ENCODE measurements at places on chromosomes 16 and 17.

DNA sequence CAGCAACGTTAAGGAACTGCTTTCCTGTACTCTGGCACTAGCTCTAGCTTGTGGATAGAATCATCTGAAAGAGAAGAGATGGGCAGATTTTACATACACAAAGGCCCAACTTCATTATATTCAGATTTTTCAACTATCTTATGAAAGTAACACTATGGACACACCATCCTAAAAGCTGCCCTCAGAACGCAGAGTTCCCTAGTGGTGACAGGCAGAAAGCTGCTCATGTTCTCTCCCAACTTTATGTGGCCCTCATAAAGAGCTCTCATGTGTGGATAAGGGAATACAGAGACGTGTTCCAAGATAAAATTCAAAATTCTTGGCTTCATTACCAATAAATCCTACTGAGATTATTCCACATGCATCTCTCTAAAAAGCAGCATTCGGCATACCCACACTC lies 1.5 kb downstream of the CFAP20 start:
- no peak for DNase-seq

DNA sequence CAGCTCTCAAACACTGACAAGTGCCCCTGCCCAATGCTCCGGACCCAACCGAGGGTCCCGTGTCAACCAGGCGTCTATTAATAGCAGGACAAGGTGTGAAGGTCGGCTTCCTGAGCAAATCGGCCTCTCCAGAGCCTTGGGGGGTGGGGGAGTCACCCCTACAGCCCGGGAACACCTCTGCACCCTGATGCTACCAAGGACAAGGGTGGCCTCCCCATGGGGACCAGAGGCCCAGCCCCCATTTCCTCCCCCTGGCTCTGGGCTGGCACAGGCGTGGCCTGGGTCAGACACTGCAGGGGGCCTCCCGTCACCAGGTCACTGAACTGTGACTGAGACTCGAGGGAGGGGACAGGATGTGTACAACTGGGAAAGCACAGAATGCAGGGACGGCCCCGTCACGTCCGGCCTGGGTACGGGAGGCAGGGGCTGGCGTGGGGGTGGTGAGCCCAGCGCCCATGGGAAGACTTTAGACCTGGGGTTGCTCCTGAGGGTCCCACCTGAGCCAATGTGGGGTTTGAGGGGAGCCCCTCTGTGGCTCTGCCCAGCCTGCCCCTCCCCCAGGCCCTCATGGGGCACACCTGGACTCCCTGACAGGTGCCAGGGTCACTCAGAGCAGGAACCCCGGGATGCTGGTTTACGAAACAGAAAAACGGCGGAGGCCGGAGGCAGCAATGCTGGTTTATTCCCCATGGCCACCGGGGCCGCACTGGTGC lies 579 bp upstream of the CYBA start:
- DNase-seq, result no peak

- DNase-seq, result no peak
Observed at GRCh38 chr17:4469552-4469951, 29.1 kb upstream of the SPNS2 start.

DNA sequence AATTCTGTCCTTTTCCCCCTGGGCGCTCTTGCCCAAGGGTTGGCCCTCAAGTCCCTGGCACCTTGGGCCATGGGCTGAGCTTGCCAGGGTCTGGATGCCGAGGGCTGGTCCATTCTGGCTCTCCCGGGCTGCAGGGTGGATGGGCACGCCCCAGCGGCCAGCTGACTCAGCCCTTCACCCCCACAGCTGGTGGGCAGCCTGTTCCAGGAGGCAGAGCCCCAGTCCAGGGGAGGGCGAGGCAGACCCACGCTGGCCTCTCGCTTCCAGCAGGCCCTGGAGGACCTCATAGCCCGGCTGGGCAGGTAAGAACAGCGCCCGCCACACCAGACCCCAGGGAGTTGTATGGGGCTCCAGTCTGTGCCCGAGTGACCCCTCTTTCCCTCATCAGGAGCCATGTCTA lies 15.0 kb downstream of the MYO15B start:
- DNase-seq, result no peak

DNA sequence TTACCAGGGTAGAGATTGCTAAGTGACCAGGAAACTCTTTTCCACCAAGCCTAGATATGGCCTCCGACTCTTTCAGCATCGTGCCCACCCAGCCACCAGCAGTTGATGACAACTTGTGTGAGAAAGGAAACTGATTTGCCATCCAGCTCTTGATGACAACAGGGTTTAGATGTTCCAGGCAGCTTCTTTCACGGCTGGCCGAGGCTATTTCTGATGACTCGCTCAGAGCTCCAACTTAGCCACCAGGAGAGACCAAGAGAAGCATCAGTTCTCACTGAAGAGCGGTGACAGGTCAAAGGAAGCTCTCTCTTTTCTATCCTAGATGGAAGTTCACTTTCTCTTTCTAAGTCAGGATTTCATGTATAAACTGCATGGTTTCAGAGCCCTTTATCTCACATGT lies 61.2 kb downstream of the MPHOSPH6 start:
- no peak for DNase-seq

DNA sequence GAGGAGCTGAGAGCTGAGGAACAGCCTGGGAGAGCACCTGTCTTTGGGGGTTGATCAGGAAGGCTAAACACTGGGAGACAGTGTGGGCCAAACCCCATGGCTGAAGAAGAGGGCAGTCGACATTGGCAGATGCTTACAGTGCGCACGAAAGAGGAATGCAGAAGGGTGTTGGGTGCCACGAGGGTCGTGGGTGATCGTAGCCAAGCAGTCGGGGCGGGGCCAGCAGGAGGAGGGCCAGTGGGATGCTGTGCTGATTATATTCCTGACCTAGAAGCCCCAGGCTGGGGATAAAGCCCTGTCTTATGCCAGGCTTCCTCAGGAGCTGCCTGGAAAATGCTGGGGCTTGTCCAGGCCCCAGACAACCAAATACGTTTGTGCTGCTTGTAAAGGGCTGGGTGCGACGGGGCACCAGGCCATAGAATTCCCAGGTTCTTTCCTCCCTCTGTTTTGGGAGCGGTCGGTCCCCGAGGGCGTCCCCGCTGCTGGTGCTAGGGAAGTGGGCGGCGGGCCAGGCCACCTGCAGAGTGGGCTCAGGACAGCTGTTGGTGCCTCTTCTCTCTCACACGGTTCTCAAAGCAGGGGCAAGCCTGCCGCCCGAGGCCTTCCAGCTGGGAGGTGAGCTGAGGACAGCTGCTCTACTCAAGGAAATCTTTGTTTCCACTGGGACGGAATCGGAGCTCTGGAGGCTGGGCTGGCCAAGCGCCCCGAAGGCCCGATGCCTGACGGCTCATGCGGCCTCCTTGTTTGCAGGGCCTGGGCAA lies 10.0 kb downstream of the C1QTNF1 start:
- no peak for DNase-seq

- no peak for DNase-seq
Observed at GRCh38 chr16:67710607-67711006, 8.5 kb downstream of the GFOD2 start.

DNA sequence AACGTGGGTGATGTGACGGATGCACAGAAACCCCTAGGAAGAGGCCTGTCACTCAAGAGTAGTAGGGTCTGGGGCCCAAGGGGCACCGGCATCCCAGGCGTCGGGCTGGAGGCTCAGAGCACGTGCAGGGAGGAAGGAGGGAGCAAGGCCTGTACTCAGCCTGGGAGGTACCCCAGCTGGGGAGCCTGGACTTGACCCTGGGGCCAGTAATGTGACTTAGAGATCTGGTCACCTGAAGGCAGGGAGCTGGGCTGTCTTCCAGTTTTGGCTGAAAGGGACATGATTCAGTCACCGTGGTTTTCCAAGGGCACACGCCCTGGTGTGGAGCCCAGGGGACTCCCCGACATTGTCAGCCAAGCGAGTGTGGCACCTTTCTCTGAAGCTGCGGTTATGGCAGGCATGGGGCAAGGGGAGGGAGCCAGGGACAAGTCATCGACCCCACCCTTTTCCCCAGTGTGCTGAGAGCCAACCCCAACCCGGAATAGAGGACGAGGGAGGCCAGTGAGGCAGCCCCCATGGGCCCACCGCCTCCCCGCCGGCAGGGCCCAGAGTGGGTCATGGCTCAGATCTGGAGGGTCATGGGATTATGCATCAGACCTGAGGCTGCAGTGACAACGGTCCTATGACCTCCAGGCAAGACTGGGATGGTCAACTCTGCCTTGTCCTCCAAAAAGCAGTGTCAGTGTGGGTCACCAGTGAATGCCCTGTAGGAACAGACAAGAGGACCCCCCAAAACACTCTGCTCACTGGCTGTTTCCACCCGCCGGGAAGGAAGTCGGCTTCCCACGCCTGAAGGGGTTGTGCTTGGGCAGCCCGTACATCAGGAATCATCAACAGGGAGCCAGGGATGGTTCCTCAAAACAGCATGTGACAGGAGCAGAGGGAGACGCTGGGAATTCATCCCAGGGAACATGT lies 41.9 kb downstream of the MEAK7 start:
- DNase-seq, result no peak

GRCh38 chr17:7836596-7837407 lies 2.8 kb downstream of the KDM6B start:
- peak; percentile 87 for DNase-seq

- DNase-seq, result peak; percentile 67
Observed at GRCh38 chr17:57294629-57295501, 38.5 kb downstream of the MSI2 start.

DNA sequence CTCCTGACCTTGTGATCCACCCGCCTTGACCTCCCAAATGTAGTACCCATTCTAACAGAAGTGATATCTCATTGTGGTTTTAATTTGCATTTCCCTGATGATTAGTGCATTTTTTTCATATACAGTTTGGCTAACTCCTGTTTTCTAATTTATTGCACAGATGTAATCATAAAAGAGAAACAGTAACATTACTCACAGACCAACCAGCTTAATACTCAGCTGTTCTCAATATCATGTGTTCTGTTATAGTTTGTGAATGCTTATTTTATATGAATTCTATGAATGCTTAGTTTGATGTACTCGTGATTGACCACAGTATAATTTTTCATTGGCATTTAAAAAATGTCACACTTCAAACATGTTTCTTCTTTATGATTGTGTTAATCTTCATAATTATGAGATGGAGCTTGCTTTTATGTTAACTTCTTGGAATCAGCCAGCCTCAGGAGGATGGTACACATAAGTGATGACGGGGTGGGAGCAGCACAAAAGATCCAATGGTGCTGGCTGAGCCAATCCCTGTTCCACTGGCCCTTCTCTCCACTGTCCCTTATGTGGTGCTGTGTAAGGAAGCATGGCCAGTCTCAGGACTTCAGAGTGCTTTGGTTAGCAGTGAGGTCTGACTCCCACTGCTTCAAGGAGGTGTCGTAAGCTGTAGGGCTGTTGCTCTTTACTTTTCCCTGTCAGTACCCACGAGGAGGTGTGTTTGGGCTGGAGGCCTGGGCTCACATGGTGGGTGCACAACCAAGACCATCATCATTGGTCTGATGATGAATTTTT lies 191.0 kb downstream of the SPECC1 start:
- no peak for DNase-seq

- no peak for DNase-seq
Observed at GRCh38 chr17:62616993-62617893, 10.2 kb upstream of the MRC2 start.

- no peak for DNase-seq
Observed at GRCh38 chr16:68528233-68528632, 10.9 kb upstream of the ZFP90 start.

DNA sequence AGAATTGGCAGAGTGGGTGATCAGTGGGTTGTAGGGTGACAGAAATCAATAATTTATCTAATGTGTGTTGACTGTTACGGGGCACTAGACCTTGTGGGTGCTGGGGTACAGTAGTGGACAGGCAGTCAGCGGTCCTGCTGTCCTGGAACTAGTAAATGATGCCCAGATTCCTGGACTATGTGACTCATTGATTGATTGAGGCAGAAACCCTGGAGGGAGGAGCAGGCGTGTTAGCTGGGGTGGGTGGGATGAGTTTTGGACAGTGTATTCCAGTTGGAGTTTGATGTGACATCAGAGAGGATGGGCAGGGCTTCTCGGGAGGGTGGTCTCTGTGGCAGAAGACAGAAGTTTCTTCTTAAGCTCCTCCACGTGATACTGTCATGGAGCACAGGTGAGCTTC lies 24.4 kb downstream of the PRMT7 start:
- no peak for DNase-seq

GRCh38 chr17:12040478-12040877 lies 19.8 kb downstream of the MAP2K4 start:
- DNase-seq, result no peak

DNA sequence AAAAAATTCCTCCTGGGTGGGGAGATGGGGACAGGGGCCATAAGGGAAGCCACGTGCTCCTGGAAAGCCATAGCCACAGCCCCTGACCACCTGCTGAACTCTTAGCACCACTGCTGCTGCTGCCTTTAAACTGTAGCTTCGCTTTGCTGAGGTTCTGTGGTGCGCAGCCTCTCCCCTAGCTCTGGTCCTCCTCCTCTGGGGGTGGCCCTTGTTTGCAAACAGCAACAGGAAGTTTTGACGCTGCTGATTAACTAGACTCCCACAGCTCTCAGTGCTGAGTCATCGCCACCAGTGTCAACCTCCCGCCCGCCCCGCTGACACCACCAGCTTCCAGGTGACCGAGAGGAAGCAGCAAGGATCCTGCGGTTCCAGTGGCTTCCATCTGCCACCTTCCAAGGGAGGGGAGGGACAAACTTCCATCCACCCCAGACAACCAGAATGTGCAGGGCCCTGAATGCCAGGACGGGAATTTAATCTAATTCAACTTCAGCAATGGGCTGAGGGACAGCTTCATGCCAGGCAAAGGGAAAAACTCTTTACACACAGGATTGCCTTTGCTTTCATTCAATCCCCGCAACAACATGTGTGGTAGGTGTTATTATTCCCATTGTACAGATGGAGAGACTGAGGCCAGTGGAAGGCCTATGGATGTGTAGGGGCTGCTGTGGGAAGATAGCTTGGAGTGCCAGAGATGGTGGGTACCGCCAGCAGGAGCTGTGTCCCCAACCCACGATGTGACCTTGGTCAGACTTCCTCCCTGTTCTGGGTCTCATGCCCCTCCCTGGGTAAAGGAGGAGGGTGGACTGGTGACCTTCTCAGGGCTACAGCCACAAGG lies 8.1 kb upstream of the KIFC3 start:
- peak; percentile 11 for DNase-seq

- peak; percentile 64 for DNase-seq
Observed at GRCh38 chr17:68777243-68777855, 176.2 kb upstream of the FAM20A start.

DNA sequence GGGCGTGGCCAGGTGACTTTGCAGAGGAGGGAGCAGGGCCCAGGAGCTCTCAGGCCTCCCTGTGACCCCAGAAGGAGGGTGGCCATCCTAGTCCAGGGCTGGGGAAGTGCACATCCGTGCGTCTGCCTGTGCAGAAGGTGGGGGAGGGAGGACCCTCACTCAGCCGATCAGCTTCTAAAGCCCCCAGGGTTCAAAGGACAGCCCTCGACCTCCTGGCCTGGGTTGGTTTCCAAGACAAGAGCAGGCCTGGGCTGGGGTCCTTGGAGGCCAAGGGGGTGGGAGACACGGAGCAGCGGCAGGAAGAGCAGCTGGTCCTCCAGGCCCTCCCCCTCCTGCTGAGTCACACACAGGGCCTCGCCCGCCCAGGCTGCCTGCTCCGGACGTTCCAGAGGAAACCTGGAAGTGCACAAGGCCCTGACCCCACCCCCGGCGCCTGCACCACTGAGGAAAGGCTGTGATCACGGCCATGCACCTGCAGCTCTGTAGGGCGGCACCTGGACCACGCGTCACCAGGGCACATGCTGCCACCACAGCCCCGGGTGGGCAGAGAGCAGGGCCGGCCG lies 67.1 kb upstream of the ZNF469 start:
- no peak for DNase-seq

- DNase-seq, result no peak
Observed at GRCh38 chr16:2719328-2720063, 528 bp downstream of the PRSS27 start.
